ENCODE measurements at places on chromosomes 3 and 15.

DNA sequence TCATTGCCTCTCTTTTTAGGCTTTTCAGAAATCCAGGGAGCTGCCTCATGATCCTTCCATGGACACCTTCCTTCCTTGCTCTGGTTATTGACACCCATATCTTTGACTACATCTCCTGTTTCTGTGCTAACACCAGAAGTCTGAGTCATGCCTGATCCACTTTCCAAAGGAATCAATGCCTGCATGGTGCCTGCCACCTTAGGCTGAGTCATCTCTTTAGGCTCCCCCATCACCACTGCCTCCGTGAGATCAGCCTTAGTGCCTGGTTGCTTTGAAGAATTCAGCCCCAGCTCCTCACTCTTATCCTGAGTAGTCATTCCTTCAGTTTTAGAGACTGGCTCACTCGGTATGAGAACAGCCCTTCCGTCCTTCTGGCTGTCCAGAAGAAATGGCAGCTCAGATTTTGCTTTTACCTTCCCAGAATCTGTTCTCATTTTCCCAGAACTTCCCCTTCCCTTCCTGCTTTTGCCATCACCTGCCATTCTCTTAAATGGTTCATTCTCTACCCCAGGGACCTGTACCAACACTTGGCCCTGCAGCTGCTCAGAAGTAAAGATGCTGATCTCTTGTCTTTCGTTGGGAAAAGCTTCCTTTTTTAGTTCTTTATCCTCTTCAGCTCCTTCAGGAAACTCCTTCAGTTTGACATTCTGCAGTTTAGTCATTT lies 105.3 kb downstream of the MAP4 start:
- H3K4me1 ChIP-seq = no peaks in the 10 kb centered on the region
- no peaks in the 10 kb centered on the region for H3K27me3 ChIP-seq
- no peak for DNase-seq
- H3K4me3 ChIP-seq = no peak overlapping the region
- H3K36me3 ChIP-seq = peaks cover 35% of the 10 kb centered on the region
- H3K27ac ChIP-seq = no peak overlapping the region

GRCh38 chr3:150787741-150788370 lies 24.9 kb upstream of the SIAH2 start:
- H3K27ac ChIP-seq = no peak overlapping the region
- no peak overlapping the region for H3K4me3 ChIP-seq
- peaks cover 3% of the 10 kb centered on the region for H3K27me3 ChIP-seq
- H3K36me3 ChIP-seq = no peaks in the 10 kb centered on the region

GRCh38 chr3:196287090-196287439 lies 461 bp downstream of the PCYT1A start:
- no peak for DNase-seq
- no peaks in the 10 kb centered on the region for H3K27me3 ChIP-seq
- H3K36me3 ChIP-seq = peaks cover 18% of the 10 kb centered on the region
- peak overlapping the region; percentile 99 for H3K27ac ChIP-seq

- H3K4me1 ChIP-seq = peaks cover 17% of the 10 kb centered on the region
- no peak overlapping the region for H3K4me3 ChIP-seq
- no peaks in the 10 kb centered on the region for H3K36me3 ChIP-seq
- no peak for DNase-seq
- no peak overlapping the region for H3K27ac ChIP-seq
Observed at GRCh38 chr15:101153801-101154656, 97.8 kb downstream of the CHSY1 start.

GRCh38 chr3:27575499-27575898 lies 91.3 kb upstream of the SLC4A7 start:
- no peaks in the 10 kb centered on the region for H3K36me3 ChIP-seq
- peak; percentile 6 for DNase-seq
- no peaks in the 10 kb centered on the region for H3K27me3 ChIP-seq
- no peak overlapping the region for H3K4me3 ChIP-seq
- no peak overlapping the region for H3K27ac ChIP-seq

- H3K27ac ChIP-seq = no peak overlapping the region
- peaks cover 7% of the 10 kb centered on the region for H3K4me1 ChIP-seq
- H3K36me3 ChIP-seq = no peaks in the 10 kb centered on the region
- peak; percentile 2 for DNase-seq
- H3K27me3 ChIP-seq = peaks cover 14% of the 10 kb centered on the region
Observed at GRCh38 chr3:186845756-186846155, 3.2 kb downstream of the ADIPOQ start.

GRCh38 chr15:72141171-72142084 lies 23.2 kb downstream of the SENP8 start:
- no peak overlapping the region for H3K4me3 ChIP-seq
- DNase-seq = no peak
- peaks cover 3% of the 10 kb centered on the region for H3K27me3 ChIP-seq
- no peak overlapping the region for H3K27ac ChIP-seq
- H3K36me3 ChIP-seq = no peaks in the 10 kb centered on the region
- H3K4me1 ChIP-seq = peaks cover 5% of the 10 kb centered on the region

DNA sequence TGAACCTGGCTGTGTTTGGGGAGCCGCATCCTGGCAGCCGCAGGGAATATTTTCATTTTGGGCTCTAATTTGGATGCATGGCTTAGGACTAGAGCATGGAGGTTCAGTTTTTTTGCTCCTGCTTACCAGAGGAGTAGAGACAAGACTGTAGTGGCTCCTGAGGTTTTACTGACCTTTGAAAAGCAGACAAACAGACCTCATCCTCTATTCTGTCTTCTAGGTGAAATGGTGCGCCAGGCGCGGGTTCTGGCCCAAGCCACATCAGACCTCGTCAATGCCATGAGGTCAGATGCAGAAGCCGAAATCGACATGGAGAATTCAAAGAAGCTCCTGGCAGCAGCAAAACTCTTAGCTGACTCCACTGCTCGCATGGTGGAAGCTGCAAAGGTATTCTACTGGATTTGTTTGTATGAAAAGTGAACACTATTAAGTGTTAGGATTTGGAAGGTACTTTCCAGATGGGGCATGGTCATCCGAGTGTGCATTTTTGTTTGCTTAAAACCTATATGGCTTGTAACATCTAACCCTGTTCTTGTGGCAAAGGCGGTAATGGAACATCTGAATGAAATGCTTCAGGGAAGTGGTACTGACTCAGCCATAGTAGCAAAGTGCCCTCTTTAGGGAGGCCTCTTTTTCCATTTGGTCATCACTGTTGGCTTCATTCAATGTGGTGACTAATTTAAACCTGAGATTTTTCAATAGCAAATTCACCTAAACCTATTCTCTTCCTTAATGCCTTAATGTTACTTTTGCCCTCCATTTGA lies 330.7 kb upstream of the TPM1 start:
- H3K4me1 ChIP-seq = no peaks in the 10 kb centered on the region
- DNase-seq = peak; percentile 48

GRCh38 chr3:184042617-184043016 lies 10.2 kb upstream of the HTR3C start:
- no peak overlapping the region for H3K27ac ChIP-seq
- no peak overlapping the region for H3K4me3 ChIP-seq
- H3K27me3 ChIP-seq = peaks cover 6% of the 10 kb centered on the region
- no peaks in the 10 kb centered on the region for H3K4me1 ChIP-seq
- no peak for DNase-seq

GRCh38 chr15:77907824-77908751 lies 169.4 kb downstream of the TBC1D2B start:
- H3K36me3 ChIP-seq = no peaks in the 10 kb centered on the region
- peaks cover 4% of the 10 kb centered on the region for H3K4me1 ChIP-seq
- H3K27ac ChIP-seq = no peak overlapping the region
- H3K27me3 ChIP-seq = peaks cover 3% of the 10 kb centered on the region
- DNase-seq = no peak
- H3K4me3 ChIP-seq = no peak overlapping the region

- DNase-seq = no peak
- H3K4me1 ChIP-seq = no peaks in the 10 kb centered on the region
- no peak overlapping the region for H3K4me3 ChIP-seq
- no peaks in the 10 kb centered on the region for H3K36me3 ChIP-seq
- H3K27ac ChIP-seq = no peak overlapping the region
- no peaks in the 10 kb centered on the region for H3K27me3 ChIP-seq
Observed at GRCh38 chr15:96261575-96262034, 68.9 kb upstream of the NR2F2 start.

GRCh38 chr15:96720251-96720650 lies 389.8 kb downstream of the NR2F2 start:
- no peaks in the 10 kb centered on the region for H3K27me3 ChIP-seq
- H3K36me3 ChIP-seq = no peaks in the 10 kb centered on the region
- no peak overlapping the region for H3K27ac ChIP-seq
- H3K4me3 ChIP-seq = no peak overlapping the region
- DNase-seq = no peak

- no peaks in the 10 kb centered on the region for H3K4me1 ChIP-seq
- no peak overlapping the region for H3K4me3 ChIP-seq
- no peaks in the 10 kb centered on the region for H3K36me3 ChIP-seq
- H3K27ac ChIP-seq = no peak overlapping the region
- no peaks in the 10 kb centered on the region for H3K27me3 ChIP-seq
Observed at GRCh38 chr3:65158023-65158422, 470.2 kb upstream of the ADAMTS9 start.

DNA sequence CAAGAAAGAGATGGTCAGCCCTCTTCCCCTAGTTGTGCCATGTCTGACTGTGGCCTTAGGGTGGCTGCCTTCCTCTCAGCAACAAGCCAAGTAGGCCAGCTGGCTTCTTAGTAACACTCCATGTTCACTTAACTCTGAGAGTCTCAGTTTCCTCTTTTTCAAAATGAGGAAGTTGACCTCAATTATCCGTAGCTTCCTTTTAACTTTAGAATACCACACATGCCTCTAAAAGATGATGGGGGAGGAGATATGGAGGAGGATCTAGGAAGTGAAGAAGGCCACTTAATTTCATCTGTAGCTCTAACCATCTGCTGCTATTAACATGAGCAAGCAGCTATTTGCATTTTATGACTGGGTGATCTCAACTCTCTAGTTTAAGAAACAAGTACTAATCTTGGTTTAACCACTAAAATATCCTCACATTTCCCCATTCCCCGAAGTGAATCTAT lies 32.9 kb downstream of the CD200R1L start:
- no peak overlapping the region for H3K27ac ChIP-seq
- H3K27me3 ChIP-seq = peaks cover 14% of the 10 kb centered on the region
- no peak for DNase-seq
- peaks cover 24% of the 10 kb centered on the region for H3K4me1 ChIP-seq
- H3K4me3 ChIP-seq = no peak overlapping the region

GRCh38 chr3:189797103-189797750 lies 166.0 kb downstream of the TP63 start:
- peaks cover 2% of the 10 kb centered on the region for H3K27me3 ChIP-seq
- H3K27ac ChIP-seq = no peak overlapping the region
- H3K4me3 ChIP-seq = no peak overlapping the region
- no peaks in the 10 kb centered on the region for H3K36me3 ChIP-seq
- no peak for DNase-seq
- H3K4me1 ChIP-seq = peaks cover 1% of the 10 kb centered on the region

DNA sequence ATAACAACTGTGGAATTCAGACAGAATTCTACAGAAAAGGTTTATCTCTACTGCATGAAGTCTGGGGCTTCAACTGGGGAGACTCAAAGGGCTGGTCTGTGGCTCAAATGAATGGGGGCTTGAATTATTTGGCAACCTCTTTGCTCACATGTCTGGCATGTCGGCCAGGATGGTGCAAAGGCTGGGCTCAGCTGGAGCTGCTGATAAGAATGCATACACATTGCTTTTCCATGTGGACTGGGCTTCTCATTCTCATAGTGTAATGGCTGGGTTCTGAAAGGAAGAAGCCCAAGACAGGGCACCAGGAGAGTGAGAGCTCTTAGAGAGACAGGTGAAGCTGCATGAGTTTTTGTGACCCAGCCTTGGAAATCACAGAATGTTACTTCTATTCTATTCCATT lies 194.3 kb upstream of the SGO1 start:
- DNase-seq = no peak
- H3K27me3 ChIP-seq = no peaks in the 10 kb centered on the region
- no peaks in the 10 kb centered on the region for H3K4me1 ChIP-seq
- H3K4me3 ChIP-seq = no peak overlapping the region

DNA sequence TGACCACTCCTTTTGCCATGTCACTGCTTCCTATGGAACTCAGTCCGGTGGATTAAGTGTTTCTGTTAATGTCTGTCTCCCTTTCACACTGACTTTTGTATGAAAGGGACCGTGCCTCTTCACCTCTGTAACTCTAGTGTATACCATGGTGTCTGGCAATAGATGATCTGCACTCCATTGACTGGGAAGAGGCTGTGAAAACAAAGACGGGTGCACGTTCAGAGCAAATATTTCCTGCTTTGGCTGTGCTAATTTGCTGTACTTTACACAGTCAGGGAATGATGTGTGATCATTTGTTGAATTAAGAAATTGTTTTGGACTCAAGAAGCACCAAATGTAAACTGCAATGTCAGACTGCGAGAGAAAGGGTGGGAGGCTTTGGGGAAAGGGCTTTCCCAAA lies 315.2 kb downstream of the RORA start:
- no peaks in the 10 kb centered on the region for H3K36me3 ChIP-seq
- H3K27ac ChIP-seq = no peak overlapping the region
- peaks cover 32% of the 10 kb centered on the region for H3K27me3 ChIP-seq
- DNase-seq = no peak

- DNase-seq = no peak
- H3K4me3 ChIP-seq = no peak overlapping the region
- H3K36me3 ChIP-seq = no peaks in the 10 kb centered on the region
- no peak overlapping the region for H3K27ac ChIP-seq
- no peaks in the 10 kb centered on the region for H3K27me3 ChIP-seq
Observed at GRCh38 chr3:13626915-13627460, 78.1 kb downstream of the FBLN2 start.

GRCh38 chr3:193701953-193702635 lies 109.1 kb downstream of the OPA1 start:
- peaks cover 2% of the 10 kb centered on the region for H3K4me1 ChIP-seq
- H3K27me3 ChIP-seq = no peaks in the 10 kb centered on the region
- peaks cover 4% of the 10 kb centered on the region for H3K36me3 ChIP-seq

GRCh38 chr15:40878785-40879184 lies 4.8 kb upstream of the RHOV start:
- no peaks in the 10 kb centered on the region for H3K36me3 ChIP-seq
- peaks cover 13% of the 10 kb centered on the region for H3K27me3 ChIP-seq
- H3K4me3 ChIP-seq = no peak overlapping the region
- peak; percentile 48 for DNase-seq
- H3K4me1 ChIP-seq = peaks cover 14% of the 10 kb centered on the region
- H3K27ac ChIP-seq = no peak overlapping the region

DNA sequence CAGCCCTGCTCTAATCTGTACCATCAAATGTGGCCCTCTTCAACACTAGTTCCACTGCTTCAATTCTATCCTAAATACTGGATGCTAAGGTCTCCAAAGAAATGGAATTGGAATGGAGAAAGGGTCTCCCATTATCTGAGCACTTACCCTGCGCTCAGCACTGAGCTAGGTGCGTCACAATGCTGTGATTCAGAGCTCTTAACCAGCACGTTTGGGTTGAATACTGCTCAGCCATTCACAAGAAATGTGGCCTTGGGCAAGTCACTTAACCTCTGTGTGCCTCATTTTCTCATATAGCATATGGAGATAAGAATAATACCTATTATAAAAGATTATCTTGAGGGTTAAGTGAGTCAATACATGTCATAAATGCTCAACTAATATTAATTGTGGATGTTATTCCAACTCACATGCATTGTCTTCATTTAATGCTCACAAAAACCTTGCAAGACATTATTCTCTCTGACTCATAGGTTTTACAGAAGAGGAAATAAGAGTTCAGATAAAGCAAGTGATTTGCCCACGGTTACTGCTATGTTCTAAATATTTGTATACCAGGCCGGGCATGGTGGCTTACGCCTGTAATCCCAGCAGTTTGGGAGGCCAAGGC lies 27.4 kb upstream of the SRGAP3 start:
- H3K4me1 ChIP-seq = no peaks in the 10 kb centered on the region
- peaks cover 4% of the 10 kb centered on the region for H3K27me3 ChIP-seq
- H3K27ac ChIP-seq = no peak overlapping the region
- no peaks in the 10 kb centered on the region for H3K36me3 ChIP-seq
- no peak for DNase-seq
- no peak overlapping the region for H3K4me3 ChIP-seq
